CD4-positive, alpha-beta T cell treated with Interleukin-17A for 4 hours (primary cell): ENCODE measurements at places on chromosomes 5 and 9.

DNA sequence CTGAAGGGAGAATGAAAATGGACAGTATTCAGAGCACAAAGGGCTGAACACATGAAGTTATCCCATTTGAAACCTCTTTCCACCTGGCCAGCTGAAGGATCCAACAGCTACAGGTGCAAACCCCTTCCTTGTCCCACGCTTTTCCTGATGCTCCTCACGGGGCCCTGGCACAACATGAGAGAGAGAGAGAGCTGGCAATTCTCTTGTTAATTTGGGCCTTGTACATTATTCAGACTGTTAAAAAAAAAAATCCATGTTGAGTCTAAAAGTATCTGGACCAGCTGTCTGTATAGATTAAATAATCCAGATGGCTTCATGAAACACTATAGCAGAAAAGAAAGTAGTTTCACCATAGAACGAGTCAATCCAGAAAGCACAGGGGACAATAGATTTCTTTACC lies 74.1 kb downstream of the HMHB1 start:
- DNase-seq: no peak

GRCh38 chr9:75962013-75962661 lies 71.7 kb downstream of the PCSK5 start:
- DNase-seq: no peak

DNA sequence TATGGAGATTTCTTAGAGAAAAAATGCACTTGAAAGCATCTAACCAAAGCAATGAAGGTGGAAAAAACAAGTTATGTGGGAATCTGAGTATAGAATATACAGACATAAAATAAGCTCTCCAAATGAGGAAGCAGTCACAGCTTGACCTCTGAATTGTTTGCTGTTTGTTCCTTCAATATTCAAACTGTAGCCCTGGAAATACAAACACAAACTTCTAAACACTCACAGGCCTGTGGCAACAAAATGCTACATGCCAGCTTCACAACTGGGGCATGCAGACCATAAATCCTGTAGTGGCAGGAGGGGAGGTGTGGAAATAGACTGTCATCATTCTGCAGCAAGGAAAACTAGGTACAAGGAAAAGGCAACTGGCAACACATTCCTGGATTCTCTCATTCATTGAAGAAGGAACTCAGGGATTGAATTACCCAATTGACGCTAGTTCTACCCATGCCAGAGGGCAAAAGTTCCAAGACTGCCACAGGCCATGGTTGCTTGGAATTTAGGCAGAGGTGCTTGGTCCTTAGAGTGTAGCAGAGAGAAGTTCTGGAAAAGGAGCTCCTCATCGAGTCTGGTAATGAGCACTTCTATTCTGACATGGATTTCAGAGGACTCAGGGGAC lies 349.6 kb downstream of the PDE4D start:
- no peak for DNase-seq

- no peak for DNase-seq
Observed at GRCh38 chr5:142717582-142718215, 31.8 kb upstream of the FGF1 start.

DNA sequence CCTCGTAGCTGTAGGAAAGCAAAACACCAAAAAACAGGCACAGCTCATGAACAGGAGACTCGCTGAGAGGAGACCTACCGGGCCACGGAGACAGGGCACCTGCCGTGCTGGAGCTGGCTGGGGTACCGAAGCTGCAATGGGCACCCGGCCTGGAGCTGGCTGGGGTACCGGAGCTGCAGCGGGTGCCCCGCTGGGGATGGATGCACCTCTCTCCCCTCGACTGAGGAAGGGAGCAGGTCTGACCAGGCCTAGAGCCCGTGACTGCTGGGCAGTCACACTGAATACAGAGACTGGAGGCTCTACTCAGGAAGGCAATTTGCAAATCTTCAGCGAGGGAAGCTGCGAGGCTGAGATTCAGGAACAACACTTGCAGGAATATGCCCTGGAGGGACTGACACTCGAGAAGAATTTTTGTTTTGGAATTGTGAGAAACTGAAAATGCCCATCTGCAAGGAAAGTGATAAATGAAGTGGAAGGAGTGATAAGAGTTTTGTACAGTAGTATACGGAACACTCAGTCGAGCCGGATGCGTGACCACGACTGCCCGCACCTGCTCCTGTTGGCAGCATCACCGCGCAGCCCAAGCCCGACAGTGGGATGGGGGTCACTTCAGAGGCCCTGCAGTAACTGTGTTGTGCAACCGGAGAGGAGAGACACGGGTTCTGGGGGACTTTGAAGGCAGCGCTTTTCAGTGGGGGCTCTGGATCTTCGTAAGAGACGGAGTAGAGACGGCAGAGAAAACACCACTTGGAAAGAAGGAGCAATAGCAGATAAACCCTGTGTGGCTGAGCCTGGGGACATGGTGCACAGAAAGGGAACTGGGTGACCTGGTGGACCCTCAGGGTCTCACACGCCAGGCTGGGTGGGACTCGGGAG lies 27.9 kb upstream of the LPCAT1 start:
- no peak for DNase-seq

- no peak for DNase-seq
Observed at GRCh38 chr5:98268162-98268860, 505.2 kb upstream of the RGMB start.

DNA sequence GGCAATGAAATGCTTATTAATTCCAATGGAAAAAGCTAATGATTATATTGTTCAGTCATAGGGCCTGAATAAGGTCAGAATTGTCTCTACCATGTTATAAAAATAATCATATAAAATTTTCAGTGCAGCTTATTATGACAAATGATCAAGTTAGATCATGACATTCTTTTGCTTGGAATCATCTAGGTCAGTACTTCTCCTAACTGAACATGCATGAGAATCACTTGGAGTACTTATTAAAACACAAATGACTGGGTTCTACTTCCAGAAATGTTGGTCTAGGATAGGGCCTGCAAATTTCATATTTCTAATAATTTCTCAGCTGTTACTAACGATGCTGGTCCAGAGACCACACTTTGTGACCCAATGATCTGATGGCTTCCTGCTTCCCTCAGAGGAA lies 806.0 kb upstream of the ZNF608 start:
- DNase-seq: no peak

DNA sequence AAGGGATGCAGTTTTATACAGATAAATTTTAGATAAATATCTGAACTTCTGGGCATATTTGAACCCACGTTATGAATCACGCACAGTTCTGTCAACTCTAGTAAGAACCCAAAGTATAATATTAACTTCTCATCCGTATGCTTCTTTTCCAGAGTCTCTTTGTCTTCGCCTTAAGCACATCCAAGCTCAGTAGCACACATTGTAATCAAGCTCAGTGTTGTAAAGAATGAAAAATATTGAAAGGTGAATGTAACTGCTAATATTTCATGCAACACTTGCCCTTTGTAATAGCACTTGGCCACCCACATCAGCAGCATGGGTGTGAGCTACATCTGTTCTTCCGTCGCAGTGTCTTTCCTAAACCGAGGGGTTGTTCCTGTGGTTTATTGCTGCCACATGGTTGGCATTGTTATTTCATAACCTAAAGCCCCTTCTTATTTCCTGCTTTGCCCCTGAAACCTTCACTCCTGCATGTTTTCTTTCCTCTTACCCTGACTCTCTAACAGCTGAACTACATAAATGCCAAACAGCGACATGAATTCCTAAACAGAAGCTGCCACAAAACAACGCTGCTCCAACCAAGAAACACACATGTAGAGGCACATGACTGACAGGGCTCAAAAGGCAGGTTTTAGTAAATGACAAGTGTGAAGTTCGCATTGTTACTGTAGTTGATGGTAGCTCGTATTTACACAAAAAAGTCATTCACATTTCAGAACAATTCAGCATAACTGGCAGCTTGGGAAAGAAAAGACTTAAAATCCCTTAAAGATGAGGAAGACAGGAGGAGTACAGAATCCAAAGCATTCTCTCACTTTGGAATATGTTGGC lies 190.1 kb upstream of the MEF2C start:
- no peak for DNase-seq

GRCh38 chr9:77024776-77025545 lies 5.5 kb downstream of the FOXB2 start:
- DNase-seq: no peak

DNA sequence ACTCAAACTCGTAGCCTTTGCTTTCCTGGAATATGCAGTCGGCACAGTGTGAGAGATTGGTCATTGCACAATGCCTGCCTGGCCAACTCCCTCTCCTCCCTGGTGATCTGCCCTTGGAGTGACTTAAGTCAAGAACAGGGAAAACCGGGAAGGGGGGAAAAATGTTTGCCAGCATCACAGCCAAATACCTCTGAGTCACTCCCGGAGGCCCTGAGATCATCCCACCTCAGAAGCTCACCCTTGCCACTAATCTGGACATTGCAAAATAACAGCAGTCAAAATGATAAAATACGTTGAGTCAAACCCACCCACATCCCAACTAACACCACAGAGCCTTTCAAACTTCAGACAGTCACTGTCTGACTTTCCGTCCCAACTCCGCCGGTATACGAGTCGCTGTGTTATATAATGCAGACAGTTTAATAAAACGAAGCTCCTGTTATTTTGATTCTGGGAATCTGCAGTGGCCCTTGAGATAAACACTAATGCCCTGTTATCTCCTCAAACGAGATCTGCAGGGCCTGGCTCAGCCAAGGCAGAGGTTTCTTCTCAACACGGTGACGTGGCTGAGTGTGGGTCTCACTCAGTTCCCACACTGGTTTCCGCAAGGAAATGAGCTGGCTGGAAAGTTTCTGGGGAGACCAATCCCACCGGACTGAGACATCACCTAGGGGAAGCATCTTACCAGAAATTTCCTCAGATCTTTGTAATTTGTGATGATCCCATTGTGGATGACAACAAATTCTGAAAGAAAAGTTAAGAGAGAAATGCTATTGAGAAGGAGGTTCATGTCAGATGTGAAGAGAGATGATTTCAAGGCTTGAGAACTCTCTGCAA lies 22.1 kb downstream of the GFPT2 start:
- DNase-seq: no peak

DNA sequence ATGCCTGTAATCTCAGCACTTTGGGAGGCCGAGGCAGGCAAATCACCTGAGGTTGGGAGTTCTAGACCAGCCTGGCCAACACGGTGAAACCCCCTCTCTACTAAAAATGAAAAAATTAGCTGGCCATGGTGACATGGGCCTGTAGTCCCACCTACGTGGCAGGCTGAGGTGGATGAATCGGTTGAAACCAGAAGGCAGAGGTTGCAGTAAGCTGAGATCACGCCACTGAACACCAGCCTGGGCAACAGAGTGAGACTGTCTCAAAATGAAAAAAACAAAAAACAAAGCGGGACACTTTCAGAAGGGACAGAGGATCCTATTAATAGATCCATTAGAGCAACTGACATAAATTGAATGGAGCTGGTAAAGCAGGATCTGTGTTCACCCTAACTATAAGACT lies 89.6 kb upstream of the SGCD start:
- no peak for DNase-seq

GRCh38 chr5:38555354-38556087 lies 925 bp downstream of the LIFR start:
- no peak for DNase-seq

DNA sequence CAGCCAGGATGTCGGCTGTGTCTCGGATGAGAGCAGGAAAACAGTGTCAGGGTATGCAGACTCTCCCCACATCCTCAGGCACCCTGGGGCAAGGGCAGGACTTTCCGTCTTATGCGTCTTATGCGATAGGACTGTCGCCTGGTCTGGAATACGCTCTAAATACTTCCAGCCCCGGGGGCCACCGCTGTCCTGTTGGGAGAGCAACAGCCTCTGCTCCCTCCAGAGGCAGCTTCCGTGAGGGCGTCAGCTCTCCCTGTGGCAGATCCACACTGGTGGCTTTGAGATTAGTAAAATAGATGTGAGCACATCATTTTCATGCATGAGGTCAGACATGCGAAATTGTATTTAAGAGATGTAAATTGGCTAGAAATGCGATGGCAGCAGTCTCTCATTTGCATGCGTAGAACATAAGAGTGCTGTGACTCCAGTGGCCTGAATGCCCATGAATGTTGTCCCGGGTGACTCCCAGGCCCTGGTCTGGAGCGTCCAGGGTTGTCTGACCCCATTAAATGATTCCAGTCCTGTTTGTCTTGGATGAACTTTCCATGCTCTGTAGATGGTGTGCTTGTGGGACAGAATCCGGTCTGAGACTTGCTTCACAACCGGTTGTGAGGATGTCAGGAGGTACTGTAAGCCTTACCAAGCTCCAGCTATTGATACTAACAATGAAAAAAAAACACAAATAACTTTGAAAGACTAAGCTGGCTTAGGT lies 228.2 kb downstream of the SYK start:
- DNase-seq: no peak

DNA sequence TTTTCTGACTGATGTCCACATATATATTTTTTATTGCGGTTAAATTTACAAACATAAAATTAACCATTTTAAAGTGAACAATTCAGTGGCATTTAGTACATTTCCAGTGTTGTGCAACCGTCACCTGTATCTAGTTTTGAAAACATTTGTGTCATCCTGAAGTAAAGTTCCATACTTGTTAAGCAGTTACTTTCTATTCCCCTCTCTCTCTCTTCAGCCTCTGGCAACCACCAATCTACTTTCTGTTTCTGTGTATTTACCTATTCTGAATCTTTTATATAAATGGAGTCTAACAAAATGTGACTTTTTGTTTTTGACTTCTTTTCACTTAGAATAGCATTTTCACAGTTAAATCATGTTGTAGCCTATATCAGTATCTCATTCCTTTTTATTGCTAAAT lies 480.1 kb upstream of the SMARCA2 start:
- no peak for DNase-seq

GRCh38 chr5:113024076-113024697 lies 47.6 kb downstream of the DCP2 start:
- DNase-seq: no peak

DNA sequence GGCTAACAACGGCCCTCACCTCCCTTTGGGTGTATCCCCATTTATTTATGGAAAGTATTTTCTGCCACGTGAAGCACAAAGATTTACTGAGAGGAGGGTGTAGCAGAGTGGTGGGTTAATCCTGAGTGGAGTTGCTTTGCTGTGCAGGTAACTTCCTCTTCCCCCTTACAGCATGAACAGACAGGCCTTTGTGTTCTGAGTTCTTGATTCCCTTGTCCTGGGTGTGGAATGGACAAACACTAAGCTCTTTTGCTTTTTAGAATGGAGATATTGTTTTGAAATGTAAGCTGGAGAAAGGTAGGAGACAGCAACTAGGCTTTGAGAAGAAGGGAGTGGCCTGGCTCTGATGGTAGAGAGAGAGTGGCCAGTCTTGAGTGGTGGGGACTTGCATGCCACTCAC lies 17.1 kb upstream of the GLRX start:
- DNase-seq: no peak

- no peak for DNase-seq
Observed at GRCh38 chr5:180959661-180960060, 29.0 kb upstream of the BTNL3 start.

- no peak for DNase-seq
Observed at GRCh38 chr9:108967916-108968315, 33.7 kb downstream of the ABITRAM start.

- no peak for DNase-seq
Observed at GRCh38 chr5:170403675-170404074, 14.5 kb upstream of the KCNMB1 start.

DNA sequence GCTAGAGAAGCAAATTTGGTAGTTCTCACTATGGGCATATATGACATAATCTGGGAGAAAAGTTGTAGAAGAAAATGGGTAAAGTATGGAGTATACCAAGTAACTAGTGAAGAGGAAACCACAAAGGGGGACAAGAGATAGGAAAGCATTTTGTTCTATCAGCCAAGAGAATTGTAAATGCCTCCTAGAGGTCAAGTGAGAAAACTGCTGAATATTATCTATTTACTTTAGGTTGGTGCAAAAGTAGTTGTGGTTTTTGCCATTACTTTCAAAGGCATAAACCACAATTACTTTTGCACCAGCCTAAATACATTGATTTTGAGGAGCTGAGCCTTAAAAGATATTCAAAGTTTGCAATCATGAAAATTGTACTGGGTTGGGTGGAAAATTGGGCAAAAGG lies 126.7 kb upstream of the GRHPR start:
- DNase-seq: no peak
